Right hindlimb (tissue), 1 donor: ENCODE measurements at places on chromosomes 1 and 21.

GRCh38 chr1:65480684-65481405 lies 60.4 kb downstream of the LEPR start:
- DNase-seq: no peak

DNA sequence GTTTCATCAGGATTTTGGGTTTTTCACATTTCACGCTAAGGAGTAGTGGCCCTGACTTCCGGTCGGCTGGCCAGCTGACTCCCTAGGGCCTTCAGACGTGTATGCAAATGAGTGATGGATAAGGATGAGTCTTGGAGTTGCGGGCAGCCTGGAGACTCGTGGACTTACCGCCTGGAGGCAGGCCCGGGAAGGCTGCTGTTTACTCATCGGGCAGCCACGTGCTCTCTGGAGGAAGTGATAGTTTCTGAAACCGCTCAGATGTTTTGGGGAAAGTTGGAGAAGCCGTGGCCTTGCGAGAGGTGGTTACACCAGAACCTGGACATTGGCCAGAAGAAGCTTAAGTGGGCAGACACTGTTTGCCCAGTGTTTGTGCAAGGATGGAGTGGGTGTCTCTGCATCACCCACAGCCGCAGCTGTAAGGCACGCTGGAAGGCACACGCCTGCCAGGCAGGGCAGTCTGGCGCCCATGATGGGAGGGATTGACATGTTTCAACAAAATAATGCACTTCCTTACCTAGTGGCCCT lies 23.1 kb upstream of the TNFRSF1B start:
- DNase-seq: peak; percentile 53

DNA sequence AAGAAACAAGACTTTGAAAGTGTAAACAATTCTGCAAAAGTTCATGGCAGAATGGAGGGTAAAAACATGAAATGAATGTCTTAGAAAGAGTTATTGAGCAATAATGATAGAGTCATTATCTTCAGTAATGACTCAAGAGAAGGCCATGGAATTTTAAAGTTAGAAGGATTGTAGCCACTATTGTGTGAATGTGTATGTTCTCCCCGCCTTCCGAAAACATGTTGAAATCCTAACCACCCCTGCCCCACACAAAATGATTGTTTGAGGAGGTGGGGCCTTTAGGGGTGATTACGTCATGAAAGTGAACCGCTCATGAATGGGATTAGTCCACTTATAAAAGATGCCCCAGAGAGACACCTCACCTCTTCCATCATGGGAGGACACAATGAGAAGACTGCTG lies 93.8 kb upstream of the CCDC190 start:
- no peak for DNase-seq

DNA sequence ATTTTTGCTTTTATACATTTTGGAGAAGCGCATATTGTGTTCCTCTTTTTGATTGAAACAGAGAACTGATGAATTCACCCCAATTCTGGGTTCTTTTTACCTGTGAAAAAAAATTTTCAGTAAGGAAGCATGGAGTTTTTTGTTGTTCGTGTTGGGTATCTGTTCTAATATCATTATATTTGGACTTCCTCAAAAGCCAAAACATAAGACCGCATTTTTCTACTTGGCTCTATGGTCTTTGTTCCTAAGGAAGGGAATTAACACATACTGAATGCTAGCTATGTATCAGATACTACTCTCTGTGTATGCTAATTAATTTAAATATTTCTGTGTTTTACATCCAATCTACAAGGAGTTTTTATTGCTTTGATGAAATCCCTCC lies 12.9 kb downstream of the EPB41 start:
- no peak for DNase-seq

DNA sequence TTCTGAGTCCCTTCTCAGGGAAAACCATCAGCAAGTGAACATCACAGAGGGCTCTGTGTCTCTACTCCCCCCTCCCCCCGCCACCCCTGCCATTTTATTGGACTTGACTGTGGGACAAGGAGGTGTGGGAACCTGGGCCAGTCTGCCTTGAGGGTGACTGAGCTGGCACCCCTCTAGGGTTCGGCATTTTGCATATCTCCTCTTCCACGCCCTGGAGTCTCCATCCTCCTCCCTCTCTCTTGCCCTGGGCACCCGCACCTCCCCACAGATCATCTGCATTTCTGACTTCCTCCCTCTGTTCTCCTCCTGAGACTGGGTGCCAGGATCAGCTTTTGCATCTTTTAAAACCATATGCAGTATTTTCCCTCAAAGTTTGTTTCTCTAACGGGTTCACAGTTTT lies 107.1 kb upstream of the ERRFI1 start:
- no peak for DNase-seq

- no peak for DNase-seq
These were observed 81.5 kb upstream of the MROH9 start for GRCh38 chr1:170853867-170854266.

- no peak for DNase-seq
These were observed 40.9 kb downstream of the RPL5 start for GRCh38 chr1:92872719-92873118.

GRCh38 chr1:53868565-53868964 lies 21.0 kb downstream of the YIPF1 start:
- no peak for DNase-seq

DNA sequence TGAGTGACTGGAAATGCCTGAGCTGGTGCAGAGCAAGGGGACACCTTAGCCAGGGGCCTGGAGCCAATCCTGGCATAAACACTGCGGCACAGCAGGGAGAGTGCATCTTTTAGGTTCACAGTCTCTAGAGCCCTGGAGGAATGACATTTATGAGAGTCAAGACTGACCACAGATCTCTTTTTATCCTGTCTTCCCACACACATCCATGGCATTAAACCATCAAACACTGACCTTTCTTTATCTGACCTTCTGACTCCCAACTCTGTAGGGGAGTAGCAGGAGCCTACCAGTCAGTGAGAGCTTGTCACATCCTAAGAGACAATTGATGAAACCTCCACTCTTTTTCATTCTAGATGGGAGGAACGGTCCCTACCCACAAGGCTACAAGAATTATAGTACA lies 7.9 kb downstream of the CD34 start:
- no peak for DNase-seq

DNA sequence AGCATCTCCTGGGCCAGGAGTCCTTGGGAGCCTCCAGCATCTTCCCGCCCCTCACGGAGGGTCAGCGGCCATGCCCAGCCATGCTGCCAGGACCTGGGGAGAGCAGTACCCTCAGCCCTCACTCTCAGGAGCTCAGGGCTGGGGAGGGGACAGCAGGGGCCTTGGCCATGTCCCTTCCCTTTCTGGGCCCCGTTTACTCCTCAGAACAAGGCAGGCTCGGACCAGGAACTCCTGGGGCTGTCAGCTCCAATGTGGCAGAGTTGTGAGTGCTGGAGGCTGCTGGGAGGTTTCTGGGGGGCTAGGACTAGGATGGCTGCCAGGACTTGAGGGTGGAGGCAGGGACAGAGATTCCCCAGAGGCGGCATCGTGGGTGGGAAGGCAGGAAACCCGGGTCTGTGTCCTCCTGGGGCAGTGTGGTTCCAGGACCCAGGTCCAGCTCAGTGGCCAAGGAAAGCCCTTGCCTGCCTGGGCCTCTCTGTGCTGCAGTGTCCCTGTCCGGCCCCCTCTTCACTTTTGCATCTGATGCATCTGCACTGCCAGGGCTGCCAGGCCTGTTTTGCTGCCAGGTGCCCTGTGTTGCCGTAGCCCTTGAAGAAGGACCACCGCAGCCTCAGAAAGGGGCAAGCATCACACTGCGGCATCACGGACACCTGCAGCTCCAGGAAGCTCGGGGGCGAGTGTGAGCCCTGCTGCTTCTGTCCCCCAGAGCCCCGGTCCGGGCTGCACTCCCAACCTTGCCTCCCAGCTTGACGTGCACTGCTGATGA lies 223.9 kb downstream of the CAMTA1 start:
- no peak for DNase-seq

DNA sequence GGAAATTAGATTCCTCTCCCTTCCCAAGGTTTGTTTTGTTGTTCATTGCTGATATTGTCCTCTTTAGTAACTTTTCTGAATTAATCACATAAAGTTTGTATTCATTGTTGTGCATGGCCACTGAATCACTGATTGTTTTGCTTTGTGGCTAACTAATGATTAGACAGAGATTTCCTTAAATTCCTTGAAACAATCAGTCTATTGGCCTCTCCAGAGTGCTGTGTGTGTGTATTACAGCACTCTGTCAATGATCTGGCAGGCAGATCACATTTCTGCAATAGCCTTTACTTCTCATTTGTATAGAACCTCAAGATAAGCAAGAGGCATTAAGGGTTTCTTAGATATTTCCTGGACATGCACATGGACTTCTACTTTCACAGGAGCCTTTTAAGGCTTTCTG lies 78.6 kb downstream of the DUSP10 start:
- no peak for DNase-seq
